ENCODE measurements at places on chromosomes 6 and 20.

GRCh38 chr6:35192301-35192860, 21.4 kb upstream of the SCUBE3 start:
- no peak for DNase-seq

- DNase-seq = no peak
Measured at GRCh38 chr6:135801755-135802465, 49.6 kb upstream of the PDE7B start.

DNA sequence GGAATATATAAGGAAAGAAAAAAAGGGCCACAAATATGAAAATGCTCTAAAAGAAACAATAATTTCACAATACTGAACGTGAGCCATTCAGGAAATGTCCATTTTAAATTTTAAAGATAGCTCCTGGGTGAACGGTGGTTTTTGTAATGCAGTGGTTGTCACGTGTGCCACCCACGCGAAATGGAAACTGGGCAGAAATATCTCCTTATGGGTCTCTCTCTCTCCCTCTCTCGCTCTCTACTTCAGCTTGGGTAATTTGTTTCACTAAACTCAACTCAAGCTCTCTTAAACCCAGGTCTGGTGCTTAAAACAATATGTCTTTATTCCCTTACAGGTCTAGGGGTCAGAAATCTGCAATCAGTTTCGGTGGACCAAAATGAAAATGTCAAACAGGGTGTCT, 150.8 kb downstream of the OR2B2 start:
- DNase-seq = no peak

DNA sequence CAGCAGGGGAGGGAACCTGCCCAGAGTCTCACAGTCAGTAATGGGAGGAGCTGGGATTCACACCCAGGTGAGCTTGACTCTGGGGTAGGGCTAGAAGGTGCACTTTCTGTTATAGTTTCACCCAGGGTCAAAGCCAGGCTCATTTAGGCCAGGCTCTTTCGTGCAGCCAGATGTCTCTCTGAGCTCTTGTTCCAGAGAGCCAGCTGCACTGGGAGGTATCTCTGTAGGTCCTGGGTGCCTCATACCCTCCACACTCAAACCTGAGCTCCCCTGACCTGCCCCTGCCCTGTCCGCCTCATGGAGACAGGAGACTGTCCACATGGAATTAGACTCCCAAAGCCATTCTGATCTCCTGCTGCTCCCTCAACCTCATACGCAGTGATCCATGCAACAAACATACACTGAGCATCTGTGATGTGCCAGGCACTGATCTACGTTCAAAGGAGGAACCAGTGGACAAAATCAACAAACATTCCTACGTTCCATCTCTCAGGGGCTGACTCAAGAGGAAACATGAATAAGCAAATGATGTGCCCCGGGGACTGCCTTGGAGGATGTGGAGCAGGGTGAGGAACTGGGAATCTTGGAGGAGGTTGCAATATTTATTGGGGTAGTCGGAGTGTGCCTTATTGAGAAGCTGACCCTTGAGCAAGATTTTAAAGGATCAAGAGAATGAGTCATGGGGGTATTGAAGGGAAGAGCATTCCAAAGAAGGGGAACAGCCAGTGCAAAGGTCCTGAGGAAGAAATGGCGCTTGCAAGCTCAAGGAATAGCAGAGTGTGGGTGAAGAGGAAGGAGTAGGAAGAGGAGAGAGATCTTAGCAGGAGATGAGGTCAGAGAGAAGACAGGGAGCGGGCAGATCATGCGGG, 71.3 kb upstream of the TOX2 start:
- DNase-seq = no peak

DNA sequence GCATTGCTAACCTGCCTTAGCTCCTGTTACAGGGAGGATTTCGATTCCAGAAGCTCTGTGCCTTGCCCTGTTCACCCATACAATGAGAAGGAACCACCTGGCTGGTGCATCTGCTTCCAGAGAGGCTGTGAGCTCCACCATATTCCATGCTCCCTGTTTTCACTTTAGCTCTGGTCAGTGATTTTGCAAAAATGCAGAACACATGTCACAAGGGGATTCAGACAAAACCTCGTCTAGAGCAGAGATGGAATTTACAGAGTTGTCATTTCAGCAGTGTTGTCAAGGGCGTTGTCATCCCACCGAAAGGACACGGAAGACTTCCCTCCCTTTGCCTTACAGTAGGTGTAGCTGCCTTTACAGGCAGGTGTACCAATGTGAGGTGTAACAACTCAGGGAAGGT, 223.0 kb upstream of the ARID1B start:
- DNase-seq = no peak

DNA sequence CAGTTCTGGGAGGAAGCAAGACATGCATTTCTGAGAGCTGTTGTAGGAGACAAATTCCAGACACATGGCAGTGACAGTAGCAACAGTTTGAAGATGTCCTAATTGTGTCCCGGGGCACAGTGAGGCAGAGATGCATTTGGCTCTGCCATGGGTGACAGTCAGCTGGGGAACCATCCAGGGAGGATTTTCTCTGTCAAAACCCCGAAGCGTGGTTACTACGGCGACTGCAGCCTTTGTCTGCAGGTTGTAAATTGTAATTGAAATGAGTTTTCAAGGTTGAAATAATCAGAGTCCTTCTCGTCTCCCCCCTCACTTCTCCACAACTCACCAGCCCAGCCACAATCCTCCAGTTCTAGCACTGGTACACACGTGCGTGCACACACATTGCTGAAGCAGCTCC, 100.1 kb downstream of the GRM4 start:
- no peak for DNase-seq

GRCh38 chr6:14584450-14584849, 466.9 kb downstream of the CD83 start:
- no peak for DNase-seq

GRCh38 chr6:100461917-100462705, 2.6 kb downstream of the SIM1 start:
- DNase-seq = no peak

DNA sequence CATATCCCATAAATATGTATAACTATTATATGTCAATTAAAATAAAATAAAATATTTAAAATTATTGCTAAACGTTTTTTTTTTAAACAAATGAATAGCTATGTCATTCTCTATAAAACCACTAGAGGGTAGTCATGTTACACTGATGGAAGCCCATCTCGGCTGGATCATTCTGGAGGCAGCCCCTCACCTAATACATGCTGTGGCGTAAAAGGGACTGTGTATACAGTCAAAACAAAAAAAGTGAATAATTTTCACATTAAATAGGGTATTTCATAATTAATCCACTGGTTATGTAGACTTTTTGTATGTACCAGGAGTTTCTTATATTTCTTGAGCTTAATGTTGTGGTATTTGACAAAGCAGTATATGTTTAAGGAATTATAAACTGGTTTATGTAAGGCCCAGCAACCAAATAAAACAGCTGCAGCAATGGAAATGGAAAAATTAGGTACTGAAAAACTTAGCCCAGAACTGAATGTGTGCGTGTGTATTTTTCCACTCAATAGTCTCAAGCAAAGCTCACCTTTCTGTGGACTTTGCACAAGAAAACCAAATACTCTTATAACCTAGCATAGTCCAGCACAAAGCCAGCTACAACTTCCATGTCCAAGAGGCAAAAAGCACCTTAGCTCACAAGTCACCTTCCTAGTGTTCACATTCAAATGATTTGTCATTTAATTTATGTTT, 81.7 kb downstream of the COL9A1 start:
- DNase-seq = no peak

DNA sequence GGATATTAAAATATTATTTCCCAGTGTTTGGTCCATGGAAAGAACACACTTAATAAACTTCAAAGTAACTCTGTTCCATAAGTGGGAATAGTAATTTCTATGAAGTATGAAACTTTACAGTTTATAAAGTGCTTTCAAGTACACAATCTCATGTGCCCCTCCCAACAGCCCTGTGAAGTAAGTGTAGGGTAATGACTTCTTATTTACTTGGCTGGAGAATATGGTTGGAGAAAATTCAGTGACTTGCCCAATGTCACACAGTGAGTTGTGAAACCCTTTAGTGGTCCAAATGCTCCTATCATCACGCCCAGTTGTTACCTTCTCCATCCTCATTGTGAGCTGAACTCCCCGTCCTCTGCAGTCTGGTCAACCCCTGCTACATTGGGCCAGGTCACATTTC, 141.2 kb downstream of the PDE7B start:
- no peak for DNase-seq

DNA sequence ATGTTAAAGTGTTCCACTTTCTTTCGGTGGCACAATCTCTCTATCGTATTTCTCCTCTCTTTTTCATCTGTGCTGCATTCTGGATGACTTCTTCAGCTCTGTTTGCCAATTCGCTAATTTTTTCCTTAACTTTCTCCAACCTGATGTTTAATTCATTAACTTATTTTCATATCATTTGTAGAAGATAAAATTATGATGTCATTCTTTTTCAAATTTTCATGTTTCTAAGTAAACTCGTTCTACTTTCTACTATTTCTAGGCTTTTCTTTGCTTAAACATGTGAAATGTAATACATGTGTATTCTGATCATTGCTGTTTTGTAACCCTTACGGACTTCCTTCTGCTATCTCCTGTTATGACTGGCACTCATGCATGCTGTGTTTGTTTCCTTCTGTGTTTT, 648.4 kb downstream of the QKI start:
- no peak for DNase-seq

DNA sequence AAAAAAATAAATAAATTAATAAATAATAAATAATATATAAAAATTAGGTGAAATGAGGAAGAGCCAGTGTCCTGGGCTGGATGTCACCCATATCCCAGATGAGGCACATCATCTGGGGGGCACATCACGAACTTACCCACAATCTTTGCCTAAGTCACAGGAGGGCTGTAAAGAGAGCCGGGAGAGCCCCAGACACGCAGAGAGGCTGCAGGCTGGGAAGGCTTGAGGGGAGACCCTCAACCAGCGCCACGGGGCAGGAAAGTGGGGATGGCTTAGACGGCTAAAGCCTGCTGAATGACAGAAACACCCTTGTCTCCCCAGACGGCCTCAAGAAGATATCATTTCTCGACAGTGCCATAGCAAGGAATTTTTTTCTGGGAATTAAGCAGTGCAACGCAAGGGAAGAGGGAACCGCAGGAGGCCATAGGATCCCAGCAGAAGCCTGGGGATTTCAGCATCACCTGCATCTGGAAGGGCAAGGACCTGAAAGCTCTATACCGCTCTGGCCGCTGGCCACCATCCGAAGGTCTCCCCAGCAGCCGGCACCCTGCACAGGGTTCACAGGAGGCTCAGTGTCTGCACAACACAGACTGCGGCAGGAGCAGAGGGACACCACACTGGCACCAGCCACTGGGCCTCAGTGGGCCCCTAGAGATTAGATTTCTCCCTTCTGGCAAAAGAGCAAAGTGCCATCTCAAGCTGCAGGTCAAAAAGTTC, 22.8 kb upstream of the NXT1 start:
- no peak for DNase-seq

DNA sequence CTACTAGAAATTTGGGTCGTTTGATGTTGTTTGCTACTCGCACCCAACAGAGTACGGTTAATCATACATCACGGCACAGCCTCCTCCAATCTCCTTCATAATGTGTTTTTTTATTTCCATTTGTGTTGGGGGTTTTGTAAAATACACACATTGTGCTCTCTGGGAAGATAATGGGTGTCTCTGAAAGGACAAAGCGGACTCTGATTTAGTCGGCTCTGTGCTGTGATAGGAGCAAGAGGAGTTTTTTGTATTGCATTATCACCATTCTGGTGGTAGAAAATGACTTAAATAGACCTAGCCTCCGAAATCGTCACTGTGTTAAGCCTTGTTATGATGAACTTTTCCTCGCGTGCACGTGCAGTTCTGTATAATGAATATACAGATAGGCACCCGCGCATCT, 196.3 kb downstream of the CDH4 start:
- no peak for DNase-seq

DNA sequence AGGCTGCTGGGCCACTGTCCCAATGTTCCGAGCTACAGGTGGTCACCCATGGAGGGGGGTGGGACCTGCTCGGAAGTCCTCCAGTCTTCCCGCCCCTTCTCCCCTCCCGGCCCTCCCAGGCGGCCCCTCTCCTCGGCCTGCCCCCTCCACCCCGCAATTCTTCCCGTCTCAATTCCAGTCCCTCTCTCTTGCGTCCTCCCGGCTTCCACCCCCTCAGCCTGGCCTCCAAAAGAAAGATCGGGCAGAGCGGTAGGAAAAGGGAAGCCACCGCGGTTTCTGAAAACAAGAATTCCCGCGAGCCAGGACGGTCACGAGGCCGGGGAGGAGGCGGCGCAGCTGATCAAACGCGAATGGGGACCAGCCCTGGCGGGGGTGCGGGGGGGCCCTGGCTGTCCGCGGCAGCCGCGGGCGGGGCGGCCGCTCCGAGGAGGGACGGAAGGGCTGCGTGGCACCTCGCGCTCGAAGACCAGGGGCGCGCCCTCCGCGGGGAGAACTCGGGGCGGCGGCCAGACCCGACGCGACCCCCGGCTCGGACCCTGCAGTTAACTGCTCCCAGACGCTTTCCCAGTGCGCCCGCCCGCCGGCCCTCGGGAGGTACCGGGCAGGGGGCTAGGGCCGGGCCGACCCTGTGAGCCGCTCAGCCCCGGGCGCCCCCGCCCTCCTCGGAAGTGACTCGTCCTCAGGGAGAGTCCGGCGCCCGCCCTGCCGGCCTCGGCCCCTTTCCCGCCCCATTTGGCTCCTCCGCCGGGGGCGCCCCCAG, 1.0 kb downstream of the PXDC1 start:
- DNase-seq = peak; percentile 89

GRCh38 chr6:155883334-155883731, 427.7 kb upstream of the NOX3 start:
- no peak for DNase-seq

DNA sequence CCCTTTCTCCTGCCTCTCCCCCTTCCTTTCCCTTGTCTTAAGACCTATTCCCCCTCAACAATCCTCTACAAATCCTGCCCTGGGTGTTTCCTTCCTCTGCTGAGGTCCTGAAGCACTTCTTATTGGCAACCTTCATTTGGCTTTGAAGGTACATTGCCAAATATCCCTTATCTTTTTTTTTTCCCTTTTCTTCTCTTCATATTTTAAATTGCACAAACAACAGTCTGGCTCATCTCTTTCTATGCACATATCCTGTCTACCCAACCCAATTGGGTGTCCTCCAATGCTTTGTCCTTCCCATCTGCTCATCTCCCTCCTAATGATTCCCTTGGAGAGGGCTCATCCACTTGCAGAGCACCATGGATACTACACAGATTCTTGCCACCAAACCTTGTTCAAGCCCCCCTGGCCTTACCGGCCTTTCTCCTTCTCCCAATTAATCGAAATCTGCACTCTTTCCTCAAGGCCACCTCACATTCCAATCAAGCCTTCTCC, 537.9 kb upstream of the JARID2 start:
- DNase-seq = no peak

DNA sequence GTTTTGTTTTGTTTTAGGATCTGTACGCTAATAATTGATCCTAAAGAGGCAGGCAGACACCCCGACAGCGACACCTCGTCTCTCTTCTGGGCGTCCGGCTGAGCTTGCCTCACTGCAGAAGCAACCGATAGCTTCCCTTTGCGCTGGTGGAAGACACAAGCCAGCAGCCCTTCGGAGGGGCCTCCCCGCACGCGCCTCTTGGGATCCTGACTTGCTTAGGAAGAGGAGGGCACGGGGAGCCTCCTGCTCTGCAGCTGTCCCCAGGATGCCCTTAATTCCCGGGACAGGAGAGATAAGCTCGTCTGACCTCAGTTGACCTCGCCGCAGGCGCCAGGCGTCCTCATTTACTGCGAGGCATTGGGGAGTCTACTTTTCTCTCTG, 94.0 kb downstream of the CD83 start:
- no peak for DNase-seq

All from right forelimb (tissue), 1 donor.